ENCODE measurements at places on chromosomes 6 and 20.

- DNase-seq: no peak
Observed at GRCh38 chr6:40738551-40739193, 151.5 kb upstream of the LRFN2 start.

- DNase-seq: no peak
Observed at GRCh38 chr20:46233701-46234100, 74.6 kb downstream of the CDH22 start.

GRCh38 chr20:49766979-49767521 lies 45.6 kb upstream of the SLC9A8 start:
- DNase-seq: no peak

GRCh38 chr6:156974830-156975261 lies 197.7 kb downstream of the ARID1B start:
- DNase-seq: no peak

- no peak for DNase-seq
Observed at GRCh38 chr6:144804246-144804790, 519.2 kb downstream of the UTRN start.

Measured in hematopoietic multipotent progenitor cell (in vitro differentiated cells).